COLO829 (cell line): ENCODE measurements at places on chromosomes 2 and 18.

DNA sequence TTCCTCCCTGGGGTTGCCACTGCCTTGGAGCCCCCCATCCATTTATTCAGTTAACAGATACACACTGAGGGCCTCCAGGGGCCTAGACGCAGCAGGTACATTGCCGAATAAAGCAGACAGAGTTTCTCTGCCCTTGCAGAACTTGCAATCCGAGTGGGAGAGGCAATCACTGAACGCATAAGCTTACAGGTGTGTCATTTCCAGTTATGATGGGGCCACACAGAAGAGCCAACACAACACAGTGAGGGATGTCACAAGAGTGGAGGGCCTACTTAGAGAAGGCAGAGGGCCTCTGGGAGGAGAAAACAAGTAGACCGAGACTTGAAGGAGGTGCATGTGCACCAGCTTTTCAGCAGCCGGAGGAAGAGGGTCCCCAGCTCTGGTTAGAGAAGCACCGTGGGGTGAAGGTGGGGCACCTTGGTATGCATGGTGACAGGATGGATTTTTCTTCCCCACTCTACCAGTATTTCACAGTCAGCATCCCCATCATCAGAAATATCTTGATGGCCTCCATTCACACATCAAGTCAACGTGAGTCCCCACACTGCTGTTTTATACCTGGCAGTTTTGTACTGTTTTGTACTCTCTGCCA, 150.9 kb downstream of the SMAD7 start:
- no peak for DNase-seq

DNA sequence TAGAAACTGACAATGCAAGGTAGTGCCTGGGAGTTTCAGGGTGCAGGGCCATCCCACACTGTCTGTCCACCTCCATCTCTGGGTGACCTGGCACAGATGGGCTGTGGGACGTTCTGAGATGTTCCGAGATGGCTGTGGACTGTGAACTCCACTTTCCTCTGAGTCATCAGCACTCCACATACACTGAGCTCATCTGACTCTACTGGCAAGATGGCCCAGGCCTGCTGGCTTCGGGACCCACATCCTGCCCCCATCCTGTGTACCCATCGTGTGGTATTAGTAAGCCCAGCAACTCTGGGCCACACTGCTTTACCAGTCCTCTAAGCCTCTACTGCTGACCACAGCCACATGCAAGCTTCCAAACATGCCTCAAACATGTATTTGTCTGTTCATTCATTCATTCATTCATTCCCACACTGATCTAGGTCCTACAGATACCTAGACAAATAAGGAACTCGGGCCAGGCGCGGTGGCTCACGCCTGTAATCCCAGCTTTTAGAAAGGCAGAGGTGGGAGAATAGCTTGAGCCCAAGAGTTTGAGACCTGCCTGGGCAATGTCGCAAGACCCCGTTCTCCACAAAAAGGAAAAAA, 124.8 kb upstream of the CXCR4 start:
- no peak for DNase-seq

- DNase-seq = peak; percentile 75
These were observed 237.5 kb downstream of the TWIST2 start for GRCh38 chr2:239085201-239085992.

DNA sequence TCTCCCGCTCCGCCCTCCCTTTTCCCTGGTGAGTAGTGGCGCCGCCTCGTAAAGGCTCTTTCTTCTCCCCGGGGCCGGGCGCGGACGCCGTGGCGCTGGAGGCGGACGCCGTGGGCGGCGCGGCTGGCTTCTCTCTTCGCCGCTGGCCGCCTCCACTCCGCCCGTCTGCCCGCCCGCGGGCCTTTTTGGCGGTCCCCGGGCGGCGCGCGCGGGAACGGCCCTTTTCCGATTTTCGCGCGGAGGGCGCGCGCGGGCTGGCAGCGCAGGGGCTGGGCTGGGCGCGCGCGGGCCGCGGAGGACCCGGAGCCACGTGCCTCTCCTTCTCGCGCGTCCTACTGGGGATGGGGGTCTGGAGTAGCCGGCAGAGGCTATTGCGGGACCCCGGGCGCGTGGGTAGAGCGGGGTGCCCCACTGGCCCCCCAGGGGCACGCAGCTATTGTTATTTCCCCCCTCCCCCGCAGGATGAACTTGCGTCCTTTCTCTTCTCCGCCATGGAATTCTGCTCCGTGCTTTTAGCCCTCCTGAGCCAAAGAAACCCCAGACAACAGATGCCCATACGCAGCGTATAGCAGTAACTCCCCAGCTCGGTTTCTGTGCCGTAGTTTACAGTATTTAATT, 472 bp downstream of the SLC20A1 start:
- DNase-seq = peak; percentile 22

- no peak for DNase-seq
These were observed 1113.0 kb downstream of the CBLN2 start for GRCh38 chr18:71431171-71431570.

DNA sequence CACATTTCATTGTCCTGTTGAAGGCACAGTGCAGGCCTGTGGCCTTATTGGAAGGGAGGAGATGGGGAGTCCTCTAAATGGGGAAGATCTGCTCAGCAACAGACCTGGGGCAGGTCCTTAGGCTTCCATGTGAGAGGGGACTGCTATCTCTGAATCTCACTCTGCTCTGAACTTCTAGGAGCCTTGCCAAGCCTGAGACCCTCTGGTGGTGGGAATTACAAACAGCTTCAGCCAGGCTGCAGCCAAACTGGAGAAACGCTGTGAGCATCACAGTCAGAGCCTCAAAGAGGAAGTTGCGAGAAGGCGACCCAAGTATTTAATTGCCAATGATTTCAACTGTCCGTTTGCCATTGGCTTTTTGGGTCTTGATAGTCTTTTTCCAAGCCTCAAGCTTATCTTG, 66.8 kb upstream of the MC2R start:
- no peak for DNase-seq

- DNase-seq = no peak
These were observed 928.7 kb downstream of the SLC4A3 start for GRCh38 chr2:220555961-220556630.

GRCh38 chr2:52668724-52669123, 1098.9 kb upstream of the CHAC2 start:
- DNase-seq = no peak

DNA sequence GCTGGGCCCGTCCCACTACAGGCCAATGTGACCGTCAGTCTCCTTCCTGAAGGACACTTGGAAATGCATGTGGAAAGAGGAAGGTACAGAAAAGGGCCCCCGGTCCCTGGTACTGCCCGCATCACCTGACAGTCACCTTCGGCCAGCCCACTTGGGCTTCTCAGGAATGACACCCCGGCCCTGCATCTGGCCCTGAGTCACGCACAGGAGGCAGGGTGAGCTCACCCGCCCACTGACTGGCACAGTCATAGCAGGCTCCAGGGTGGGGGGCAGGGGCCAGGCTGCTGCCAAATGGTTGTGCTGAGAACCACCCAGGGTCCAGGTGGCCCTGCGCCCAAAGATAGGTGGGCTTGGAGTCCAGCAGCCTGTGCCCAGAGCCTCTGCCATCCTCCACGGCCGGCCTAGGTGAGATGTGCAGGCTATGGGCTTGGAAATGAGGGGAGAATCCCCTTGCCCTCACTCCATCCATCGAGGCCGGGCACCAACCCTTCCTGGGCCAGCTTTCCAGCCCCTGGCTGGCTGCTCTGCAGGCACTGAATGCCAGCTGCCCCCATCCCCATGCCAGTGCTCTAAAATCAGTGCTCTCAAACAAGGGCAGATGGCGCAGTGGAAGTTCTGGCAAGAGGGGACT, 14.1 kb downstream of the EMX1 start:
- DNase-seq = no peak

DNA sequence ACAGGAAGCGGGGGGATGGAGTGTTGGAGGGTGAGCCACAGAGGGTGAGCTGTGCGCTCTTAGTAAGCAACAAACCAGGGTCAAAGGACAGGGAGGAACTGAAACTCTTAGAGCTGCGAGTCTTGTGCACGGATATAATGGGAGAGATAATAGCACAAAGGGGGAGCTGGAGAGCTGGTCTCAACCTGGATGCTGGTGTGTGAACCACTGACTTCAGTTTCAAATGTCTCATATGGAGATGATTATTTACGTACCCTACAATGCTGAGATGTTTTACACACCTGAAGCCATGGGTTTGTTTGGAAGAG, 35.9 kb downstream of the PTGR3 start:
- DNase-seq = no peak

GRCh38 chr2:50645346-50645745, 386.6 kb downstream of the NRXN1 start:
- DNase-seq = no peak

- no peak for DNase-seq
These were observed 29.9 kb upstream of the RUFY4 start for GRCh38 chr2:218039171-218039570.

DNA sequence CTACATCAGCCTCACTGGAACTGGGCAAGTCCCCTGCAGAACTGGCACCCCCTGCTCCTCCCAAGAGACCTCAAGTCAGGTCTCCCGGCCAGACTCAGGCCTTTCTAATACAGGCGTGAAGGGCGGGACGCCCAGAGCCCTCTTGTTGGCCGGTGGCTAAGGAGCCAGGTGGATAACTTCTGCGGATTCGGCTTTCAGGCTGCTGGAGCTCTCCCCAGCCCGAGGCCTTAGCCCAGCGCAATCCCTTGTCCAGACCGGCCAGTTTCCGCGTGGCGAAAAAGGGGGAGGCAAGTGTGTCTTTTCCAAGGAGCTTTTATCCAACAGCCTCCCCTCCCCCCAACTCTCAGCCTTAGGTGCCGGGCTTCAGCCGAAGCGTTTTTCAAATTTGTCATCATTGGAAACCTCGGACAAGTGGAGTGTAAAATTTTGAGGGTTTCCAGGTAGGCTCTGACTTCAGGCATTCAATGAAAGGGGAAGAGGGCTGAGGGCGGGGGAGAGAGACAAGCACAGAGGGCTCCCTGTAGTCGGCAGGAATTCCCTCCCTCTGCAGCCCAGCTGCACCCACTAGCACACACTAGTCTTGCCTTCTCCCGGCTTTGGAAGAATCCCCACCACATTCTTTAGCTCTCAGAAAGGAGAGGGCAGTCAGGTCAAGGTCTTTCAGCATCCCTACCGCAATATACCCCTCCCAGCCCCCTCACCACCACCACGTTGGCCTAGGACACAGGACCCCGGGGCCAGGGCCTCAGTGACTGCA, 9.5 kb upstream of the SATB2 start:
- no peak for DNase-seq

DNA sequence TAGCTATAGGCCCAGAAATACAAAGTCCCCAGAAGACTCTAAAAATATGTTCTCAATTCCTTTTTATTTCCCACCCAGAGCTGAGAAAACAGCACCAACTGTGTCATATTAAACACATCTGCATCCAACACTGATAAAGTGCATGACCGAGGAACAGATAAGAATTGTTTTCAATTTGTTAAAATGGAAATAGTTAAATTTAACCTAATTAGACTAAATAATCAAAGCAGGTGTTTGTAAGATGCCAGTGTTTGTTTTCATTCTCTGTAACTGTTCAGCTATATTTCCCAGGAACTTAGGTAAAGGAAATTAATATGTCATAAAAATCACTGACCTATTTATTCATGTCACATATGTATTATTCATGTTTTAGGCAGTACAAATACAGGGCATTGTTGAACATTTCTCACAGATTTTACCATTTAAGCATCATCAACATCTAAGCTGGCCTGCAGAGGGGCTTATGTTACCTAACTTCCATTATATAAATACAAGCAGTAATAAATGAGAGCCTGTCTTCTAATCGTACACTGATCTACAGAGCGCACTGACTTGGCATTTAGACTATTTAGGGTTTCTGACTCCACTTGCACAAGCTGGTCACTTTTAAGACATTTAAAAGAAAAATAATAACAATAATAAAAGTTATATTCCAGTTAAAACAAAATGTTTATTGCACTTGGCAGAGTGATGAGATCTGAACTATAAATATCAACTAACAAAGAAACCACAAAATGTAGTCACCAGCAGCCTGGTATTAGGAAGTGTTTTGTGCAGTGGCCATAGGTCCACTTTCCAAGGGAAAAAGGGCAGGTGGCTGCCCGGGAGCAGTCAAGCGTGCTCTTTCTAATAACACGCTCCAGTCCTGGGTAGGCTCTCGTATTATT, 86.6 kb upstream of the ZFP36L2 start:
- DNase-seq = no peak

- no peak for DNase-seq
These were observed 84.0 kb downstream of the MSH2 start for GRCh38 chr2:47486841-47487497.

GRCh38 chr2:27494284-27494943, 586 bp downstream of the FNDC4 start:
- DNase-seq = no peak

DNA sequence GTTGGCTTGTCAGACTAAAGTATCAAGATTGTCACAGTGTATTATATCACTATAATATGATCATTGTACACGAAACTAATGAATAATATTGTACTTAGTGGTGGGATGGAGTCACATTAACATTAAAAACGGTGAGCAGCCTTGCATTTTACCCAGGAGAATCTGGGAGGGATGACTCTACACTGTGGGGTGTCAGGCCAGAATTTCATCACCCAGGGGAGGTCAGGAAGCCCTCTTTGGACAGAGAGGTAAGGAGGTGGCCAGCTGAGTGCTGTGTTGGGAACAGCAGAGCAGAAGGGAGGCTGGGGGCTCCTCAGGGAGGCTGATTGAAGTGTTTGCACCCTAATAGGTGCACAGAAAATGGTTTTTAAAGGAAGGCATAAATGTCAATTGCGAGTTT, 33.0 kb downstream of the CDCA7 start:
- no peak for DNase-seq

GRCh38 chr2:238865744-238866355, 18.0 kb downstream of the TWIST2 start:
- no peak for DNase-seq

GRCh38 chr18:38032516-38032915, 466.9 kb upstream of the CELF4 start:
- no peak for DNase-seq

DNA sequence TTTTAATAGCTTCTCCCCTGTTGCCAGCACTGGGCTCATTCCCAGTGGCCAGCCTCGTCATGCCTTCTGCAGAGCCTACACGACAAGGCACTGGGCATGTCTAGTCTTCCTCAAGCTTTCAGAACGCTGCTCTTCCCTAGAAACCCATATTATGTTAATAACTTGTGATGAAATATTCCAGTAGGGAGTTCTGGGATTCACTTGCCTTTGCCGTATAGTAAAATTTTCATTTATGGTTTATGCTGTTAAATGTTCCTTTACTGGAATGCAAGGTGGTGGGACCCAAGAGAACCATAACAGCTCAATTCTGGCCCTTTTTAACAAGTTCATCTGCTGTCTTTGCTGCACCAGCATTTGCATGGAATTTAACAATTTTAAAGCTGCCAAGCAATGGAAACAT, 45.5 kb upstream of the SLC14A1 start:
- no peak for DNase-seq

DNA sequence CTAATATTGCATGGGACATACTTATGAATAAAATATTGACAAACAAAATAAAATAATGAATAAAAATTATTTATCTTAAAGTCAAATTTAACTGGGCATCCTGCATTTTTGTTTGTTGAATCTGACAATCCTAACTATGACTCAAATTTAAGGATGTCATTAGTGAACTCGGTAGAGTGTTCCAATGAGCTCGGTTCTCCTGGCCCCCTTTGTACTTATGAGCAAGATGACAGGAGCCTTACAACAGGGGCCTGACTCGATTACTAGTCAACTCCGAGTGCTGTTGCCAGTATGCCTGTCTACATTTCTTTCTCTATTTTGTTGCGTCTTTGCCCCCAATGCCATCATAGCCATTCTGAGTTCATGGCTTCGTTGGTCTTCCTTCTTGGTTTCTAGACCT, 40.3 kb downstream of the HRH4 start:
- no peak for DNase-seq
